Stimulated activated CD4-positive, alpha-beta T cell treated with anti-CD3 and anti-CD28 coated beads, Interleukin-4, amount 100 ng/mL, for 24 hours (primary cell): ENCODE measurements at places on chromosomes 6 and 20.
A peak's percentile ranks its signal among the peaks of the same experiment; 100 is the strongest.

- DNase-seq, result peak; percentile 85
Observed at GRCh38 chr6:41531591-41532582, 14.3 kb upstream of the FOXP4 start.

GRCh38 chr6:39698789-39699188 lies 26.4 kb downstream of the KIF6 start:
- DNase-seq, result no peak

DNA sequence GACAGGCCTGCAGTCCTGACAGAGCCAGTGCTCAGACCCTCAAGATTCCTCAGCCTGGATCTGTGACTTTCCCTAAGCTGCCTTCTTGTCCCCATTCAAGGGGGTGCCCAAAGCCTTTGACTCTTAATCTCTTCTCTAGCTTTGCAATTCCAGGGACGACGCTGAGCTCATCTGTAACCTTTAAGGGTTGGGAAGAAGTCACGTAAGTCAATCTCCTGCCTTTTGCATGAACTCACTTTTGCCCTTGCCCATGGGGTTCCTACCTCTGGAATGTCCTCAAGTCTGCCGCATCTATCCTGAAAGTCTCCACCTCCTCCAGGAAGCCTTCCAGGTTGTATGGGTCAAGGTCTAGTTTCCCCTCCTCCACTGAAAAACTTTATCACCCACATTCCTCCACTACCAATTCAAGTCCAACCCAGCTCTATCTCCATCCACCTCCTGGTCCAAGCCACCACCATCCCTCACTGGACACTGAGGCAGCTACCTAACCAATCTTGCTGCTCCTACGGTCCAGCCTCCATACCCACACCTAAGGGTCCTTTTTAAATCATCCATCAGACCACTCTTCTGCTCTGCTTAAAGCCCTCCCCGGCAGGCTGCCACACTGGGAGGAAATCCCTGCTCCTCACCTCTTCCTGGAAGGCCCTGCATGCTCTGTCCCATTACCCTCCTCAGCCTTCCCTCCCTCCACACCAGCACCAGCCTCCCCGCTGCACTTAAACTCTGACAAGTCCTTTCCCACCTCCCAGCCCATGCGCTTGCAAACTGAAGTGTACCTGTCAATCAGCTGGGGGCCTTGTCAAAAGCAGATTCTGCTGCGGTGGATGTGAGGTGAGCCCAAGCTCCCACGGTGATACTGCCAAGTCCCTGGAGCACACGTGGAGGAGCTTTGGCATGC lies 29.7 kb downstream of the PREX1 start:
- no peak for DNase-seq

DNA sequence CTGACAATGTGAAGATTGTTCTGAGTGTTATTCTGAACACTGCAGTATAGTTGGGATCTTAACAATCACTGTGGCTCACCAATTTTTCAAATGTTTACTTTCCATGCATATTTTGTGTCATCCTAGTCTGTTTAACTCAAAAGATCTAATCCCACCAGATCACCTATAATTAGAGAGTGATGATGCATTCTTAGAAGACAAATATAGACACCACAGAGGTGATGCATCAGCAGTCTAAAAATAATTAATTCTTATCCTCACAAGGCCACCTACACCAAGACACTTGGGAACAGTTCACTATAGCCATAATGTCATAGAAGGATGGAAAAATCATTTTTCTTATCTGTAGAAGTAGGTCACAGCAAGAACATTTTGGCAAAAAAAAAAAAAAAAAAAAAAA lies 154.8 kb downstream of the UBE3D start:
- no peak for DNase-seq

GRCh38 chr6:41008011-41008410 lies 31.0 kb downstream of the UNC5CL start:
- DNase-seq, result no peak

- no peak for DNase-seq
Observed at GRCh38 chr6:38867726-38868125, 152.6 kb downstream of the DNAH8 start.

- DNase-seq, result no peak
Observed at GRCh38 chr20:46979603-46980241, 85.1 kb downstream of the EYA2 start.

DNA sequence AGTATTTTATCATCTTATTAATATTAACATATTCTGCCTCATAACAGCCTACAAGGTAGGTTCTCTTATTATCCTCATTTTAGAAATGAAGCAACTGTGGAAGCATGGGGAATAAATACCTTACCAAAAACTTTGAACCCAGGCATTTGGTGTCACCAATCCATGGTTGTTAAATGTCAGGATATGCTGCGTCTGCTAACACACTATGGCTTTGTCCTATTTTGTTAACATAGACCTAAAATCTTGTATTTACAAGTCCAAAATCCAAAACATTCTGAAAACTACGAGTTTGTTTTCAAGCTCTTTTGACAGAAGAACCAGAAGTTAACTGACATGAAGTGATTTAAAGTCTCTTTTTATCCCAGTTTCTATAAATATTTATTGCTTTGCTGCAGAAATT lies 53.4 kb downstream of the BMP5 start:
- no peak for DNase-seq

- no peak for DNase-seq
Observed at GRCh38 chr6:1280666-1281300, 31.1 kb upstream of the FOXQ1 start.

- no peak for DNase-seq
Observed at GRCh38 chr20:40848526-40848925, 159.5 kb upstream of the MAFB start.

DNA sequence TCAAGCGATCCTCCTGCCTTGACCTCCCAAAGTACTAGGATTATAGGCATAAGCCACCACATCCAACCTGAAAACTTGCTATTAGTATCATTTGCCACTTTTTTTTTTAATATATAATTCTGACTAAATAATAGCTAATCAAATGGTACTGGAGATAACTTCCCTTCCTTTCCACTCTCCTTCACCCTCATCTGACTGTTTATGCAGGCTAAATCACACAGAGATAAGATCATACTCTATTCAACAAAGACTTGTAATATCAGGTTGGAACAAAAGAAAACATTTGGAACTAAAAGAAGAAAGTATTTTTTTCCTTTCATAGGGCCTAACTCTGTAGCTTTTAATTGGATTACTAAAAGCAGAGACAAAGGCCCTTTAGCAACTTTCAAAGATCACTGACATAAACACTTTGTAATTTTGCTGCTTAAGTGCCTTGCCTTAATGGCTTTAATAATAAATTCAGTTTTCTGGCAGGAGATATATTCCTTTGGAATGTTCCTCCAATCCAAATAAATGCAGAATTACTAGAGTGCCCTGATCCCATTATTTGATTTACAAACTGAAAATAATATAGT lies 198.7 kb upstream of the ASCC3 start:
- DNase-seq, result no peak

- DNase-seq, result no peak
Observed at GRCh38 chr6:54093326-54093948, 17.8 kb upstream of the MLIP start.

- DNase-seq, result no peak
Observed at GRCh38 chr6:142927904-142928303, 17.1 kb downstream of the HIVEP2 start.

DNA sequence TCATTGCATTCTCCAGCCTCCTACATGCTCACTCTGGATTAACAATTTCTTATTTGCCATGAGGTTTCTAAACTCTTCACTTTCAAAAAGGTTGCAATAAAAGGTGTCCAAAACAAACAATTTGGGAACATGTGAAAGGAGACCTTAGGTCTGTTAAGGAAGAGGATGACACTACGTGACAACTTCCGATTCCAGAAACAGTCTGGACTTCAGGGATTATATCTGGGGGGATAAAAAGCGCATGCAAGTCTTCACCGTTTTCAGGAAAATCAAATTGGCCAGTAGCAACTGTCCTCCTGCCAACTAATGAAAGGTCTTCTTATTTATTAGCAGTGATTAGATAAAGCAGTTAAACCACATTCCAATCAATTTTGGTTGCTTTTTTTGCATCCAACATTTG lies 1.8 kb downstream of the ZDHHC14 start:
- DNase-seq, result no peak

DNA sequence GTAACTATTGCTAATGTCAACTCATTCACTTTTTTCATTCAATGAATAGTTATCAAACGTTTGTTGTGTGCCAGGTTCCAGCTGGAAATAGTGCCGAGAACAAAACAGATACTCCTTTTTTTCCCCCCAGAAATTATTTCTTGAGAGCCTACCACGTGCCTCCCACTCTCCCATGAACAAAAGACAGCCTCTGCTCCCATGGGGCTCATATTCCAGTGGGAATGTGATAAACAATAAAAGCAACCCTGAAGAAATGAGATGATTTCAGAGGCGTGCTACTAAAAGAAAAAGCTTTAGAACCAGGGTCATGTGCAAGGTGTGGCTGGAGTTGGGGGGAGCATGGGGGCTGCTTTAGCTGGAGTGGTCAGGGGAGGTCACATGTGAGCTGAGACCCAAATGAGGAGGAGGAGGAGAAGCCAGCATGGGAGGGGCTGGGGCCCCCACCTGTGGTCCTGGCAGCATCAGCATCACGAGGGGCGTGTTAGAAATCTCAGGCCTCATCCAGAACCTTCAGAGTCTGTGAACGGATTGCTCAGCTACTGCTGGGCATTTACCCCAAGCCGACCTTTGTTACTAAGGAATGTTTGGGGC lies 157.4 kb downstream of the EYA2 start:
- DNase-seq, result no peak

DNA sequence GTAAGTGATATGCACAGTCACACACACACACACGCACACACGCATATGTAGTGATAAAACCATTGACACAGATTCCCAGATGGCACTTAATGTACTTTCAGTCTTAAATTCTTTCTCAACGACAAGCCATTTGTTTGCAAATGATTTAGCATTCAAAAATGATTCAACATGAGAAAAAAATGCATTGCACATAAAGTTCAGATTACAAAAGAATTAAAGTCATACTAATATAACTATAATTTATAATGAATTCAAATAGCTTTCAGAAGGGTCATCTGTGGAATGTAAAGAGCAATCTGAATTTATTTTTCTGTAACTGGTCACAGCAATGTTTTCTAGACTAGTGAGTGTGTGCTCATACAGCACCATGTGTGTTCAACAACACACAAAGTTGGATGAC lies 521.6 kb upstream of the ZNF337 start:
- DNase-seq, result no peak

- no peak for DNase-seq
Observed at GRCh38 chr6:130859161-130859867, 32.1 kb downstream of the SMLR1 start.

DNA sequence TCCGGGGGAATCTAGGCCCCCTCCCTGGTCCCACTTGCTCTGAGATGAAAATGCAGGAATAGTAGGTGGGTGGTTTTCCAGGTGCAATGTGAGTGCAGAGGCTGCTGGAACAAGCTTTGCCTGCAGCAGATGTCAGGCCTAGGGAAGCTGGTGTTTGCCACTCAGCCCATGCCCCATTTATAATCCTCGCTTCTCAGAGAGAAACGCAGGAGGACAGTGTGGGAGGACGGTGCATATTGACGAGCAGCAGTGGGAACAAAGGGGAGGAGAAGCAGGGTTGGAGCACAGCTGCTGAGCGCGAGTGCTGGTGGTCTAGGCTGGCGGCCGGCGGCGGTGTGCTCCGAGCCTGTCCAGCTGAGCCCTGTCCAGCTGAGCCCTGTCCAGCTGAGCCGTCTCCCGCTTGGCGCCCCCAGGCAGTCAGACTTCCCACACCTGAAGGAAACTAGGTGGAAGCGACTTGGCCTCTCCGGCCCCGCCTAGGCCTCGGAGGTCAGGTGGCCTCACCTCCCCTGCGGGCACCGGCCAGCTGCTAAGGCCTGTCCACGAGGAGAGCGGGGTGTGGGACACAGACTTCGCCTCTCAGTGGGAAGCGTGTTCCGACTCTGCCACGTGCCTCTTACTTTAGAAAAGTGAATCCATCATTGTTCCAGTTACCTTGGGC lies 49.7 kb upstream of the FRMD1 start:
- no peak for DNase-seq

DNA sequence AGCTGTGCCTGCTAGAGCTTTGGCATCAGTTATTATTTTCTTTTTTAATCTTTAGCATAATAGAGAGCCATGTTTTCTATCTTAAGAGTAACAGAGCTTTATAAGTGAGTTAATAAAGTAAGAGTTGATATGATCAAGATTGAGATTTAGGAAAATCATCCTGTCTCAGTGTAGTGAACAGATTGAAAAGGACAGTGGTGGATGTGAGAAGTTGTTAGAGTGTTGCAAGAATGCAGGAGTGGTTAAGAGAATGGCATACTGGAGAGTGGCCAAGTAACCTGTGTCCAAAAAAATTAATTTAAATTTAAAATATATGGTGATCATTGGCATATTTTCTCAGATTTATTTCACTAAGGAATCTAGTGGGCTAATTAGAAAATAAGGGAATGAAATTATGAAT lies 629.3 kb downstream of the GRIK2 start:
- DNase-seq, result no peak

DNA sequence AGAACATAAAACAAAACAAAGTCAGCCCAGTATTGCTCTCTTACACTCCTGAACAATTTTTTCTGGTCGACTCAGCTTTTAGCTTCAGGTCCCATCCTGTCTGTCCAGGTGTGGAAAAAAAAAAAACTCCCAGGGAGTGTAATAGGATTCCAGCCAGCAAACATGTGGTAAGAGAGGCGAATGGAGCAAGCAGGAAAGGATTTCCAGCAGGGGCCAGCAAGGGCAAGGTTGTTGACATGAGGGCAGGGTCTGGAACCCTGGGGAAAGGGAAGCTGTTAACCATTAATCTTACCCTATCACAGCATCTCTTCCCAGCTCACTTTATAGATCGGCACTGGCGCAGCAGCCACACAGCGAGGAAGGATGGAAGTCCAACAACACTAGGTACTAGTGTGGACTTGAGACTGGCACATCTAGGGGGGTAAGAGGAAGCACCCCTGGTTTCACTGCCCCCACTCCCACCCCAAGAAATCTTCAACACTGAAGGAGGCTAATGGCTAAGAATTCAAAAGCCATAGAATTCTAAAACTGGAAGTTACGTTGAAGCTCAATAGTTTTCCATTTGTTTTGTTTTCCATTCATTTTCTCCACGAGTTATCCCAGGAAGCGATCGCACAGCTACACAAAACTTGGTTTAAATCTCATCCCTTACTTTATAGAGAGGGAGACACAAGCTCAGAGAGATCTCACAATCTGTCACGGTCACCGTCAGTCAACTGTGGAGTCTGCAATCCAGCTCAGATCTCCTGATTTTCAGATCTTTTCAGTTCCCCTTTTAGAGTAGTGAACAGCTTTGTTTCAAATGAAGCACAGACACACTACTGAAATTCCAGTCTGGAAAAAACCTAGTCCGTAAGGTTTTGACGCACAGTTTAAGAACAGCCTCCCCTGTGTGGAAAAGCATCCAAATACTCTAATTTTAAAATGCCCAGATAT lies 53.3 kb downstream of the SLC22A23 start:
- no peak for DNase-seq

- peak; percentile 73 for DNase-seq
Observed at GRCh38 chr6:2891768-2892170, 11.3 kb downstream of the SERPINB9 start.

- DNase-seq, result no peak
Observed at GRCh38 chr20:33275871-33276270, 7.1 kb upstream of the BPIFB1 start.
